ENCODE measurements at places on chromosomes 1 and 21.

DNA sequence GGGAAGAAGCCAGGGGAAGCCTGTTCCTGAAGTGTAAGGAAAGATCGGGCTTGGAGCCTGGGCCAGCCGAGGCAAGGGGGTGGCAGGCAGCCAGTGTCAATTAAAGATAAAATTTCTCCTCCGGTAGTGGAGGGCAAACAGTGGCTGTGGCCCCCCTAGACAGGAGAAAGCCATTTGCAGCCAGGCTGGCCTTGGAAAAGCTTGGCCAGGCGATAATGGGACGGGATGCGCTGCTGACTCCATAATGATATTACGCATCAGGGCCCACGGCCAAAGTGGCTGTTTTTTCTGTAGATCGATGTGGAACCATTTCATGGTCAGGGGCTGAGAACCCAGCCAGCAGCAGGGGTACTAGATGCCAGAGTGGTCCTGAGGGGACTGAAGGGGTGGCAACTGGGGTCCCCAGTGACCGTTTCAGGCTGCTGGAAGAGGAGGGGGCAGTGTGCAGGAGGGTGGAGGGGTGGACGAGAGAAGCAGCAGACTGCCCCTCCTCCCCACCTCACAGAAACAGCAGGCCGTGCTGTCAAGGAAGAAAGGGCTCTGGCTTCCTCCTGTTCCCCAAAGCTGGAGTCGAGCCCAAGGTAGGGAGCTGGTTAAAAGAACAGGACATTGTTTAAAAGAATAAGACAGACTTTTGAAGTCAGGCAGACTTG is 25.2 kb downstream of the KCNC4 start:
- no peak for DNase-seq

DNA sequence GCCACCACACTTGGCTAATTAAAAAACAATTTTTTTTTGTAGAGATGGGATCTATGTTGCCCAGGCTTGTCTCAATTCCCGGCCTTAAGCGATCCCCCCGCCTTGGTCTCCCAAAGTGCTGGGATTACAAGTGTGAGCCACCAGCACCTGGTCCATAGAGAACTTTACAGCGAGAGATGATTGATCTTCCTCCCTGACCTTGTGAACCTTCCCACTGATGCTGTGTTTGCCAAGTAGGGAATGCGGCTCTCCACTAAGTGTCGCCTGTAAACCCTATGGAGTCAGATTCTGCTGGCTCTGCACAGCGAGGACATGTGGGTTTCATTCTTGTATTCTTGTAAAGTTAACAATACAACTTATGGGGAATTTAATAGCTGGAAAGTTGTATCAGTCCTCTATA is 81.3 kb upstream of the LYST start:
- no peak for DNase-seq

DNA sequence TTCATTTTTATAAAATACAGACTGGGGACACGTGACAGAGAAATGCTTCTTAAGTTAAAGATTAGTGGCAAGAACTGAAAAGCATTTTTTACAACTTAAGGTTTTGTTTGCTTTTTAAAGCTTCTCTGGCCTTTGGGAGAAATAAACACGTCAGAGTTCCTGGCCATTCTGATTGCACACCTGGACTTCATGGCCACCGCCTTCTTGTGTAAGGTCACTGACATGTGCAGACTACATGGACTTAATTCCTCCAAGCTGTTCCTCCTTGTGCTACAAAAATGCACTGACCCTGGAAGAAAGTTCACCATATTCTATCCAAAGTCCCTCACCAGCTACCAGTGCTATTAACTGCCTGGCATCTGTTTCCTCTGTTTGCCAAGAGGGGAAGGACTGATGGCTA is 56.1 kb downstream of the GADD45A start:
- no peak for DNase-seq

DNA sequence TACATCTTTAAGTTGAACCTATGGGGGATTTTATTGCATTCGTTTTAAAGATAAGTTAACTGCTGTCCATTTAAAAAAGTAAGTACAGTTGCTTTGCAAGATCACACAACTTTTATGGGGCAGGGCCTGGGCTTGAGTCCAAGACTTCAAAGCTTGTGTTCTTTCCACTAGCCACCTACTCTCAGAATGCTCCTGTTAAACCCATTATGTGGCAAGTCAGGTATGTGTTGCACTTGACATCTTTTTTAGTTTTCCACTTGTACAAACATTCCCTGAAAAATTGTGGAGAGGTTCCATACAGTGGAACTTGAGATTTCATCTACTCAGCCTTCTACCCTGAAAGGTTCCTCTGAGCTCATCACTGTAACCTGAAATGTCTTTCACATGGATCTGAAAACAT is 235.5 kb upstream of the SGIP1 start:
- DNase-seq = no peak
